CD4-positive, alpha-beta T cell (primary cell): ENCODE measurements at places on chromosomes 2 and 18. TPM values are rescaled to one million over a fixed set of nuclear protein-coding genes. Genes with fewer than 3 reads are reported as not detected.

The GALM gene
- total RNA-seq: 7.0 TPM

GRCh38 chr2:39220136-39220535 lies 23.6 kb downstream of the CDKL4 start:
- no peak for DNase-seq

DNA sequence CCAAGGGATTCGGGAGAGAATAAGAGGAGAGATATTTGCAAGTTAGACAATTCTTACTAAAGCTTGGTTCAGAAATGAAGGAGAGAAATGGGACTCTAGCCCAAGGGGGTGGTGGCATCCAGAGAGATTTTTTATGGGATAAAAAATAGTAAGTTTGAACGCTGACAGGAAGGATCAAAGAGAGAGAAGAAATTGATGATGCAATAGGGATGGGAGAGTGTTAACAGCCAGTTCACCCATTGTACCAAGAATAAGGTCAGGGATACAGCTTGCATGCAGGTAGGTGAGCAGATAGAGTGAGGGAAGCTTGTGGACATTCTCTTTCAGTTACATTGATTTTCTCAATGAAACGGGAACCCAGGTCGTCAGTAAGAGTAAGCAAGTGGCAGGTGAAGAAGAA lies 1.2 kb upstream of the ARHGAP25 start:
- no peak for DNase-seq

- DNase-seq: no peak
Observed at GRCh38 chr2:151476287-151476686, 66.6 kb downstream of the RIF1 start.
